ENCODE measurements at places on chromosomes 3 and 15. TPM values are rescaled to one million over a fixed set of nuclear protein-coding genes. Genes with fewer than 3 reads are reported as not detected.

The CPNE9 gene
- total RNA-seq, result not detected

DNA sequence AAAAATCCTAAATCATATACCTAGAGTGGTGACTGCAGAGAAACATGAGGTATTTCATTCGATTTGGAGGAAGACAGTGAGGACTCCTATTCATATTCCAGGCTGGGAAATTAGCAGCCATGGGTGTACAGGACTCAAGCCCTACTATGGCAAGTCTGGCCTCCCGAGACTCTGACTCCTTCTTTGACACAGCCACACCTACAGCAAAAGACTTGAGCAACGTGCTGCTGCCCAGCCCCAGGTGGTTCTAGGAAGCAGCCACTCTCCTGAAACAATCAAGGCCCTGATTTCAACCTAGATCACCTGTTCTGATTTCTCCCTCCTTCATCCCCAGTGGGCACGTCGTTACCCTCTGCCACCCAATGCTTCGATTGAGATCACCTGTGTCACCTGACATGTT, 84.0 kb upstream of the ATP11B start:
- DNase-seq, result no peak

DNA sequence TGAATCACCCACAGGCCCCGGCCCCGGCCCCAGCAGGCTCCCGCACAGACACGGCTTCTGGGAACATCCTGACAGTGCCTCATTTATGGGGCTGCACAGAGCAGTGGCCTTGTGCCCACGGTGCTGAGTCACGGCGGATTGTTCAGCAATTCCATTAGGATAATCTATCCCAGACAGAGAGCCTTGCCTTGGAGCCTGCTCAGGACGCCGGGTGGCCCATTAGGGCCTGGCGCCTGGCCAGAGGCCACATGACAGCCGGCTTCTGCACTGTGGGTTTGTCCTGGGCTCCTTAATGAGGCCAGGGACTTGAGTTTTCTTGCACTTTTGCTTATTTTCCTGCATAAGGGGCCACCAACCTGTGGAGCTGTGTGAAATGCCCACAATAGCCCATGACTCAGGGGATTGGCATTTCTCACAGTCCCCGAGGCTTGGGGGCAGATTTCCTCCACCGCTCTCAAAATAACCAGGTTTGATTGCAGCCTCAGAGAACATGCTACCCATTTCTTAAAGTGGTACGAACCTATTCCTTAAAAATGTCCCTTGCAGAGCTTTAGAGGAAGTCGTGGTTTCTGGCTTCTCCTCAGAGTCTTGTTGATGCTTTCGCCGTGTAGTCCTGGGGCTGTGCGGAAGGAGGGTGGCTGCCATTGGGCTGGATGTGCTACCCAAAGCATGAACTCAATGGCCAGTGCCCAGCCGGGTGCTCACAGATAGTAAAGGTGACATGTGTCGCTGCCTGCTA, 19.0 kb downstream of the SYNM start:
- peak; percentile 97 for DNase-seq

The LRTM1 gene
- not detected for total RNA-seq

GRCh38 chr3:12759097-12759679, at the start of gene TMEM40:
Gene TMEM40 (minus strand): TSS chr3:12759259. CDS start chr3:12749832, 9,427 bp downstream.
- no peak for DNase-seq

GRCh38 chr3:21979706-21980105, 228.7 kb upstream of the ZNF385D start:
- no peak for DNase-seq

GRCh38 chr15:74396445-74397238, 29.2 kb upstream of the CYP11A1 start:
- no peak for DNase-seq

DNA sequence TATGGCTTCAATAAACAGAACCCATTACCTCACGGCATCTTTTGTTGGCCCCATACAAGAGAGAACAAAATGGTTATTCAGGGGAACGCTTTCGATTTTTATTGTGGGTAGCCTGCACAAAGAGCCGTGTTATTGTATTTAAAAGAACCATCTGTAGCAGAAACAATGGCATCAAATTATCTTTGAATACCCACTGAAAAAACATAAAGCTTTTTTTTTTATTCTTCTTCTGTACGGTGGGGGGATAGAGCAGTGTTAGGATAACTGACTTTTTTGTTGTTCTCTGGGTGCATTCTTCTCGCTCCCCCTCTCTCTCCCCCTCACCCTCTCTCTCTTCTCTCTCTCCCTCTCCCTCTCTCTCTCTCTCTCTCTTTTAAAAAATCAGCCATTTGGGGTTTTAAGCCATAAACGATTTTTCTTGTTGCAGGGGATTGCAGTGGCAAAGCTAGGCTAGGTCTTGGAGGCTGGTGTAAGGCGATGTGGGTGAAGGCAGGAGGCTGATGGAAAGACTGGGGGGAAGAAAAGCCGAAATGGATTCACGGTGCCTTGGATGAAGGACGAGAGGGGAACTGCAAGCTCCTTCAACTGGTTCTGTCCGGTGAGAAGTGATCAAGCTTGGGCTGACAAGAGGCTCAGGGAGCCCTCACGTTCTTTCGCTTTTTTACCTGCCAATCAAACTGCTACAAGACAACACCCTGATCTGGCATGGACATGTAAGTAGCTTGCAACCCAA, 12.4 kb upstream of the SOX2 start:
- peak; percentile 19 for DNase-seq

The MYL3 gene
- total RNA-seq, result 0.14 TPM

GRCh38 chr3:196513697-196514349, 1.3 kb downstream of the SMCO1 start:
- no peak for DNase-seq

The MYLK gene
- 69.6 TPM for total RNA-seq

GRCh38 chr15:95647531-95648277, 682.8 kb upstream of the NR2F2 start:
- DNase-seq, result no peak

The PIGZ gene
- 3.9 TPM for total RNA-seq

GRCh38 chr15:31857194-31857593, 173.1 kb upstream of the CHRNA7 start:
- no peak for DNase-seq

DNA sequence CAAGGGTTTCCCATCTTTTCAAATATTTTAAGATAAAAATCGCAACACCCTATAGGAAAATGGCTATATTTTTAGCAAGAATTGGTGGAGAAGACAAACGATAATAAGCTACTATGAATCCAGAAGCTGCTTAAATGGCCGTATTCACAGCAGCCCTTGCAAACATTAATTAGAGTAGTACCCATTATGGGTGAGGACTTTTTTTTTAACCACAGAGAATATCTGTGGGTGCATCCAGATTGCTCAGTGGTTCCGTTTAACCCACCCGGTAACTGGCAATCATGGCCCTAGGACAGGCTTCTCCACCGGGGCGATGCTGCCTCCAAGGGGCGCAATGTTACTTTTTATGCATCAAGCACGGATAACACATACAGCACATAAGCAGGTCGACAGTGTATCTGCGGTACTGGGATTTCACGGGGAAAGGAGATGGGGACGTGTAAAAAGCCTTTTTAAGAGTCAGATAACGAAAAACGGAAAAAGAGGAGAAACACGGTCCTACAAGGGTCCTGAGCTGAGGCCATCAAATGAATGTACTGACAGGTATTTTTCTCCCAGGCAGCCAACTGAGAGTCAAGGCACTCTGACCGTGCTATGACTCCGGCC, 968 bp upstream of the TMEM266 start:
- DNase-seq, result peak; percentile 36

The FAM174B gene
- 37.7 TPM for total RNA-seq

The WWTR1 gene
- 111 TPM for total RNA-seq

The ZBED2 gene
- total RNA-seq, result not detected

The CPNE4 gene
- total RNA-seq, result not detected

The GOLGA8T gene
- total RNA-seq, result not detected

The ACKR2 gene
- total RNA-seq, result 11.2 TPM

- DNase-seq, result peak; percentile 75
These were observed 18.9 kb upstream of the TGM5 start for GRCh38 chr15:43285609-43286037.

- DNase-seq, result no peak
These were observed 39.5 kb downstream of the ANP32A start for GRCh38 chr15:68781217-68781616.

DNA sequence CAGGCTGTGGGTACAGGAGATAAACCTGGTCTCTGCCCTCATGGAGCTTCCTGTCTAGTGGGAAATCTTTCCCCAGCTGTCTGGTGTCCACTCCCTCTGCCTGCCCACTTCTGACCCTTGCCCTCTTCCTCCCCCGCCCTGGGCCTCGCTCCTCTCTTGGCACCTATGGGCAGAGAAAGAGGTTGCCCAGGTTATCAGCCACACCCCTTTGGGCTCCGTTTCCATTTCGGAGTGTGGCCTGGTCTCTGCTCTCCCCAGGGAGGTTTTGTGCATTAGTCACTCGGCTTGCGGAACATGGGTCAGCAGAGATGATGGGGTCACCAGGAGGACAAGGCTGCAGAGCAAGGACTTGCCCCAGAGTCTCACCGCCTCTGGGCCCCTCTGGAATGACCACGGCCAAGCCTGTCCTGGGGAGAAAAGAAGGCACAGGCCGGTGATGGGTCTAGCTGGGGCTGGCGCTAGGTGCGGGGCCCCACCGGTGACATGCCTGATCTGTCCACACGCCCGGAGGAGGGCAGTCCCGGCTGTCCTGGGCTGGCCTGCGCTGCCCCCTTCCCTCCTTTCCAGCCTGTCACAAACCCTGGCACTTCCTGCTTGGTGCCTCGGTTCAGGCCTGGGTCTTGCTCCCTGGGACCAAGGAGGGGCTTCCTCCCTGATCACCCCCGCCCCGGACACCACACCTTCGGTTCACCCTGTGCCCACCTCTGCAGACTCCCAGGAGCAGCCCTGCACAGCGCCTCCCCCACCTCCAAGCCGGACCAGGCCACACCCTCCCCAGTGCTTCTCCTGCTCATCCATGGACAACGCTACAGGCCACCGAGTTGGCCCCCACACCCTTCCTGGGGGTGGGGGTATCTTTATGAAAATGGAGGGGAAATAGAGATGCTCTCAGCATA, 35.6 kb upstream of the MUC4 start:
- DNase-seq, result no peak

DNA sequence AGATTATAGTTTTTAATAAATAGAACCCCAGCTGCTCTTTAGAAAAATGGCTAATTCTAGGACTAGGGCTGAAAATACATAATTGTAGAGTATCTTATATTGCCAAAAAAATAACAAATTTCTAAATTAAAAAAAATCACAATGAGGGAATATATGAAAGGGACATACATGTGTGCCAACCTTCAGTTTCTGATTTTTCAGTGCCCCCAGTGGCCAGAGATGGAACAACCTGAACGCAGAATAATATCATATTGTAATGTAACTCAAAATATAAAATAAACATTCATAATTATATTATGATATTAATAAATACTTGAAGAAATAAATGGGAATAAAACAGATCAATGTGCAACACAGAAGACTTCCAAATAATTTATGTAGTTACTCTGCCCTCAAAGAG, 460.5 kb downstream of the ZNF385D start:
- DNase-seq, result no peak

GRCh38 chr3:156579427-156579851, 24.5 kb upstream of the SSR3 start:
- no peak for DNase-seq

The GABRR3 gene
- not detected for total RNA-seq

DNA sequence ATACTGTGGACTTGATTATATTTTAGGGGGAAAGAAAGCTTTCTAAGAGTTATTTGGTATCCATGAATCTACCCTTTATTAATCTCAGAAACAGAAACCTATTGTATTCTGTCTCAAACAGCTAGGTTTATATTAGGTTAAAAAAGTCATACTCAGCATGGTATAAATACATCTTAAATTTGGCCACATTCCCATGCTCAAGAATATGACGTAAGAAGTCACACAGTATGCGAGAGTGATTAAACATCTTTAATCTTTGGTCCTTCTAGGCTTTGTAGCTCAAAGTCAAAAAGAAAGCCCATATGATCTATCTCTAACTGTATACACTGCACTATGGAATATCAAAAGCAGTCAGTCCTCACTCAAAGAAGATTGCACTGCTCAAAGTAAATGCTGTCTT, 131.4 kb downstream of the EPHA3 start:
- DNase-seq, result no peak

DNA sequence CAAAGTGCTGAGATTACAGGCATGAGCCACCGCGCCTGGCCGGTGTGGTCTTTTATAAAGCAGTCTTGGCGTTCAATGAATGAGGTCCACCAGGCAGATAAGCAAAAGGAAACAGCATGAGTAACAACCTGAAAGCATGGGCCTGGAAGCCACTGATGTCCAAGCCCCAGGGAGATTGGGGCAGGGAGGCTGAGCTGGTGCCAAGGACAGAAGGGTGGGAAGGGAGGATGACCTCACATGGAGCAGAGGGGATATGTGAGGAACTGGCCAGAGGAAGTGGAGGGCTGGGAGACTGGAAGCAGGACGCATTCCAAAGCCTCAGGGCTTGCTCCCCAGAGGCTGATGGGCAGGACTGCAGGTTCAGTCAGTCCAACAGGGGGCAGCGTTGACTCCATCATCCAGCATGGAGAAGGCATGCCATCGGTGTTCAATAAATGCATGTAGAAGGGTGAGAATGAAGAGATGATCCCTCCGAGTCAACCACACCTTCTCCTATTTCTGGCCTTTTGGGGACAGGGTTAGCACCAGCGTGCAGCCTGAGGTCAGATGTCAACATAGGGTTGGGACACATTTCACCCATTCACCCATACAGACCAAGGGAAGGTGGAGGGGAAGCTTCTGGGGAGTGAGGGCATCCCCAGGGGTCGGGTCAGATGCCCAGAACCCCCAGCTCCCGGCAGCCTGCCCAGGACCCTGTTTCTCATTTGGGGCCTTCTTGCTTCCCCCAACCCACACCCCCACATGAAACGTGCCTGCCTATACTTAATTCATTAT, 14.8 kb downstream of the MYL3 start:
- DNase-seq, result peak; percentile 61

The RASL12 gene
- not detected for total RNA-seq

- DNase-seq, result peak; percentile 22
These were observed 10.8 kb downstream of the CMTM8 start for GRCh38 chr3:32249184-32249782.

The SEC11A gene
- total RNA-seq, result 256 TPM

The VILL gene
- total RNA-seq, result 8.7 TPM

- no peak for DNase-seq
These were observed 37.3 kb downstream of the FSD2 start for GRCh38 chr15:82768414-82769054.

- no peak for DNase-seq
These were observed 140.9 kb downstream of the PLCL2 start for GRCh38 chr3:17025594-17026139.

The IDH2 gene
- 127 TPM for total RNA-seq

DNA sequence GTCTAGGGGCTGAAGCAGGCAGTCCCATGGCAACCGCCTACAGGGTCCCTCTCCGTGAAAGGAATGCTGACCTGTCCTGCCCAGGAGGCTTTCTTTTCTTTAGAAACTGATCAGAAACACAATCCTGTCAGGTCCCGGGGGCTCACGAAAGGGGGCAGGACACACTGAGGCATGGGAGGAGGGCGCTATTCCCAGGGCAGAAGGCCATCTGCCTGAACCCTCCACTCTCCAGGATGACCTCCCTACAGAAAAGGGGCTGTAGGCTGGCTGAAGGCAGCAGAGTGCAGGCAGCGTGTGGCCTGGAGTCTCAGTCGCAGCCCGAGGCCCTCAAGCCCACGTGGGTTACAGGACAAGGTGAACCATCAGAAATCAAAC, 18.4 kb upstream of the LRRK1 start:
- no peak for DNase-seq

The ANKRD34C gene
- total RNA-seq, result not detected

The RRP9 gene
- total RNA-seq, result 22.2 TPM

Measured in dermis blood vessel endothelial cell (primary cell).